Stimulated activated CD4-positive, alpha-beta T cell treated with anti-CD3 and anti-CD28 coated beads, Interleukin-1b, Interleukin-23, amount 100 ng/mL, for 1 hour (primary cell): ENCODE measurements at places on chromosomes 2 and 18.

DNA sequence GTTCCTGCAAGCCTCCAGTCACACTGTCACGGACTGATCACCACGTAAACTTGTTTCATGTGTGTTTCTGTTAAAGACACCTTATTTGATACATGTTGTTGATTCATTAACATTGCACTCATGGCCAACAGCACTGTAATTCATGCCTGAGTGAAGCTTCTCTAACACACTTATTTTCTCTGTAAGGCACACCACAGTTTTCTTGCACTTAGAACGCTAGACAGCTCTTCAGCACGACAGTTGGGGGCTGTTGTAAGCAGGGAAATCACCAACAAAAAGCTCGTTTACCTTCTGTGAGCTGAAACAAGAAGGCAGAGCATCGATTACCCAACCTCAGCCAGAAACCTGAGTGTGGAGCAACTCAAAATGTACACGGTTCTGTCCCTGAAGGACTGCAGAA is 28.1 kb downstream of the TNFRSF11A start:
- no peak for DNase-seq

DNA sequence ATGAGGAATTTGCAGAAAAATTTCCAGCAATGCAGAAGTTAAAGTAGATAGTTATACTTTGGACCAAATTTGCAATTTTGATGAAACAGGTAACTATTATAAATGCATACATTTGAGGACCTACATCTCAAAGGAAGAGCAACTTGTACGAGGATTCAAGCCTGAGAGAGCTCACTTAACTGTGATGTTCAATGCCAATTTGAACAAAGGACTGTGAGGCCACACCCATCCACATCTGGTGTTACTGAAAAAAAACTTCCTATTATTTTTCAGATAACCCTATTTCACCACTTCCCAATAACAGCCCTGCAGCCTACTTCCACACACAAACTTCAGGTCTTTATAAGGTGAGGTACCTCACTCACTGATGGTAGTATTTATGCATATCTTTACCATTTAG is 203.5 kb upstream of the NABP1 start:
- DNase-seq: no peak

GRCh38 chr2:20365249-20365817 is 14.7 kb upstream of the PUM2 start:
- no peak for DNase-seq

GRCh38 chr2:43360137-43360536 is 133.7 kb upstream of the ZFP36L2 start:
- DNase-seq: no peak

DNA sequence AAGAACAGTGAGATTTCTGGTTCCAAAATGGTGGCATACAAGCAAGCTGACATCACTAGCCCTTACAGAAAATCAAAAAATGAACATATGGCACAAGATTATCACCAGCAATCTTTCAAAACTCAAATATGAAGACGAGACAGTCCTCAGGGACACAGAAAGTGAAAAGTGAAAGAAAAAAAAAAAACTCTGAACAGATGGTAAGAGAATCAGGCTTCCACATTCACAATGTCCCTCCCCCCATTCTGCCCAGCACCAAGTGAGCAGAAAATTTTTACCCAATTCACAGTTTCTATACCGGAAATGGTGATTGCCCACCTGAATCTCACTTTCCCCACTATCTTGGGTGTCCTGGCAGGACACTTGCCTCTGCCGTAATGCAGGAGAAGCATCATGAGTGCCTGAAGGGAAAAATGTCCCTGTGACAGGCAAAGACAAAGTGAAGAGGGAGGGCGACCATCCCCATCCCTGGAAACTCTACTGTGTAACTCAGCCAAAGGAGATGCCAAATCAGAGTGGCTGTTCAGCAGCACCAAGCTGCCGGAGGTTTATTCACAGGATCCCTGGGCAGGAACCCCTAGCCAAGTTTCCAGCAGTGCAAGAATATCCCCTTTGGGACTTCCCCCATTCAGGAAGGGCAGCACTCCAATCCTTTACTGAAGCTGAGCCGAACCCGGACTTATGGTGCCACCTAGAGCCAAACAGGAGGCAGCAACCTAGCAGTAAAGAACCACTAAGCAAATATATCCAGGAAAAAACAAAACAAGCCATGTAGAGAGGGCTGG is 312.2 kb downstream of the LRATD1 start:
- no peak for DNase-seq
